ENCODE measurements at places on chromosomes 5 and 9.

GRCh38 chr5:134444941-134445471 lies 33.3 kb upstream of the CDKN2AIPNL start:
- no peak for DNase-seq

- no peak for DNase-seq
Observed at GRCh38 chr9:127155314-127155960, 33.0 kb upstream of the ANGPTL2 start.

GRCh38 chr9:97307091-97307490 lies 368 bp upstream of the CCDC180 start:
- DNase-seq = peak; percentile 45

DNA sequence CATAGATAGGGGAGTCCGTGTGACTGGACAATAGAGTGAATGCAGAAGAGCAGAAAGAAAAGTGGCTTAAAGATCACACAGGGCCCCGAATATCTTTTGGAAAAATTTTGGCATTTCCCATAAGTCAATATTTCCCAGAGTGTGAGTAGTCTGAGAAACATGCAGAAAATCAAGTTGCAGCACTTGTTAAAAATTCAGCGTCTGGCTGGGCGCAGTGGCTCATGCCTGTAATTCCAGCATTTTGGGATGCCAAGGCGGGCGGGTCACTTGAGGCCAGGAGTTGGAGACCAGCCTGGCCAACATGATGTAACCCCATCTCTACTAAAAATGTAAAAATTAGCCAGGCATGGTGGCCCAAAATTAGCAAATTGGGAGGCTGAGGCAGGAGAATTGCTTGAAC lies 227.0 kb downstream of the DRD1 start:
- DNase-seq = peak; percentile 41

DNA sequence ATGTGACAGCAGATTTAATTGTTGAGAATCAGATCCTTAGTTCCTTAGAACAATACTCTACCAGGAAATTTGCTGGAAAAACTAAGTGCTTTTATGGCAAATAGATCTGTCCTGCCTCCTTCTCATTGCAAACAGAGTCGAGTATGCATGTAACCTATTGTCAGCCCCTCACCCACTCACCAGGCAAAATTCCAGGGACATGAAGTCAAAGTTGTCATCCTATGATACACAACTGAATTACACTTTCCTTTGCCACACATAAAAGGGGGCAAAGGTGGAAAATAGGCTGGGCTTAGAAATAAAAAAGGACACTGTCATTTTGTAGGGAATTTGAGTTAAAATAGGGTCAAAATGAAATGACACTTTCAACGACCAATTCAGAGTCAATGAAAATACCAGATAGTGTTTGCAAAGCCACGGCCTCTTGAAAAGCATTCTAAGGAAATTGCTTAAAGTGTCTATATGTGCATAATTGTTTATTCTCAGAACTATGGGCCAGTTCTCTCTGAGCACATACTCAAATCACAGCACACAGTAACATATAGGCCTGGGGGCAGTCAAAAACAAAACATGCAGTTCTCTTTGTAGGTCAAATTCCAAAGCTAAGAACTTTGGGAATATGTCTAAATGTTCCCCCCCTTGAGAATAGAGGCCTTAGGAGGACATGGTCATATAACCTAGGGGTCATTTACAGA lies 452.8 kb downstream of the NFIB start:
- DNase-seq = no peak

GRCh38 chr5:120293796-120294195 lies 170.3 kb upstream of the PRR16 start:
- peak; percentile 76 for DNase-seq

GRCh38 chr5:98663521-98663920 lies 109.9 kb upstream of the RGMB start:
- no peak for DNase-seq

- no peak for DNase-seq
Observed at GRCh38 chr5:6216471-6217075, 161.8 kb downstream of the MED10 start.

GRCh38 chr9:26891726-26892125 lies 876 bp downstream of the CAAP1 start:
- DNase-seq = no peak

All from AG08395 (cell line).